ENCODE measurements at places on chromosomes 12 and 14.

- DNase-seq = no peak
These were observed 220.5 kb downstream of the PELI2 start for GRCh38 chr14:56338674-56339073.

GRCh38 chr14:104359969-104360442, 219.6 kb upstream of the C14orf180 start:
- no peak for DNase-seq

GRCh38 chr12:123696207-123696606, 15.9 kb upstream of the ATP6V0A2 start:
- DNase-seq = no peak

DNA sequence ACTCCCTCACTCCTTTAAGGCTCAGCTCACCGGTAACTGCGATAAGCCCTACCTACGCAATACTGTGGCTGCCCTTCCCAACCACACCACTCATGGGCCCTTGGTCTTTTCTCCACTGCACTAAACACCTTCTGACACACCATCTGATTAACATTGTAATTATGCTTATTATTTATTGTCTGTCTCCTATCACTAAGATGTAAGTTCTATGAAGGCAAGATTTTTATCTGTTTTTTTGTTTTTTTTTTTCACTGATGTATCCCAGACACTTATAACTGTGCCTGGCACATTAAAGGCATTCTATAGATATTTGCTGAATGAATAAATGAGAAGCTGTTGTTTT, 34.2 kb upstream of the PYGL start:
- no peak for DNase-seq

GRCh38 chr12:3019005-3019680, 58.0 kb upstream of the TSPAN9 start:
- DNase-seq = no peak

- no peak for DNase-seq
These were observed at the start of gene RASSF9 for GRCh38 chr12:85836197-85837090. Gene RASSF9, minus strand, starts transcription at chr12:85836409. Its CDS starts 208 bp downstream, at chr12:85836201.

DNA sequence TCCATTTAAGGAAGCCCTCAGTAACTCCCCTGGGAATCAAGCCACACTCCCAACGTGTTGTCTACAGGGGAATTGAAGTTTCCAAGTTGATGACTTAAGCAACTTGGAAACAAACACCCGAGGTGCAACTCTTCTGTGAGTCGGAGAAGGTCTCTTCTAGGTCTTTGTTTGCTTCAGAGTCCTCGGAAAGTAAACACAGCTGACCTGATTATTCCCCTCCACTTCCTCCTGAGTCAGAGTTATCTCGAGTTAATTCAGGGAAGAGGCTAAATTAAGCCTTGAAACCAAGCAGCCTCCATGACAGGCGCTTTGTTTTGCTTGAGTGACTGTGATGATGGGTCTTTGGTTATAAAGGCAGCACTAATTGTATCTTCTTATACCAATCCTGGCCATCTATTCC, 41.8 kb downstream of the TUNAR start:
- DNase-seq = no peak

GRCh38 chr14:89186856-89187376, 230.1 kb downstream of the FOXN3 start:
- no peak for DNase-seq

GRCh38 chr12:11812586-11813437, 163.3 kb downstream of the ETV6 start:
- no peak for DNase-seq

- no peak for DNase-seq
These were observed 12.3 kb downstream of the TMEM30B start for GRCh38 chr14:61268812-61269211.

GRCh38 chr14:29503903-29504302, 423.7 kb downstream of the PRKD1 start:
- DNase-seq = no peak

DNA sequence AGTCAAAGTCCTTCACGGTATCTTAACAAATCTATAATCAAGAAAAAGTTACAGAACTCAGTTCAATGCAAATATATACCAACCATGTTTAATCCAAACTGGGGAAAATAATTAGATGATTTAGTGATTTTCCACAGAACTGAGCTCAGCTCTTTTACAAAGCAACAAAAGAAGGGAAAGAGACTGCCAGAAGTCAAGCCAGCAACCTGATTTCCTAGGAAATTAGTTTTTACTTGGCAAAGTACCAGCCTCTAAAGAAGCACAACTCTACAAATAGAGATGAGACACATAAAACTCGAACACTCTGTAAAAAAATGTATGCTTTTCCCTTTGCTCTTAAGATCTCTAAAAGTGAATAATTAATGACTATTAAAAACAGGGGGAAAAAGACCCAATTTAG, 19.4 kb downstream of the NUMB start:
- DNase-seq = no peak

- no peak for DNase-seq
These were observed 111.4 kb upstream of the SFSWAP start for GRCh38 chr12:131599190-131600159.

DNA sequence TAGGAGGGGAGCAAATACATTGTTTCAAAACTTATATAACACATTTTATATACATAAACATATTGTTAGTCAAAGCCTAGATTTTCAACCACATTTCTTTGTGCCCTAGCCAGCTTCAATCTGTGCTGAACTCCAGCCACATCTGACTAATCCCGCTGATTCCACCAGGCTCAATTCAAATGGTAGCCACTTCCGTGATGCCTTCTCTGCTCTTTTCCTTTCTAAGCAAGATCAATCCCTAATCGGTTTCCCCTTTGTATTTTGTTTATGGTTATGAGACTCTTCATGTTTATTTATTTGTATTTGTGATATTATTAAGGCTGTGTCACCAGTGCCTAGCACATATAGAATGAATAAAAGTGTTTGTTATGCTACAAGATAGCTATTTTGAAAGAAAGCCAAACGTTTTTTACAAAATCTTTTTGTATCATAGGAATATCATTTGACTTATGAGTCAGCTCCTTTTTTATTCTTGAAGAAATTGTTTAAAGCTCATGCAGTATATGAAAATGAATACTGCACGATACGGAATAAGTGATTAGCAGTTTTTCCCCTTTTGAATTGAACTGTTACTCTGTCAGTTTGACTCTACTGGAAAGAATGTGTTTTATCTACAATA, 110.2 kb downstream of the PLEKHA5 start:
- DNase-seq = no peak

- no peak for DNase-seq
These were observed 15.9 kb upstream of the SIX1 start for GRCh38 chr14:60665177-60665550.

DNA sequence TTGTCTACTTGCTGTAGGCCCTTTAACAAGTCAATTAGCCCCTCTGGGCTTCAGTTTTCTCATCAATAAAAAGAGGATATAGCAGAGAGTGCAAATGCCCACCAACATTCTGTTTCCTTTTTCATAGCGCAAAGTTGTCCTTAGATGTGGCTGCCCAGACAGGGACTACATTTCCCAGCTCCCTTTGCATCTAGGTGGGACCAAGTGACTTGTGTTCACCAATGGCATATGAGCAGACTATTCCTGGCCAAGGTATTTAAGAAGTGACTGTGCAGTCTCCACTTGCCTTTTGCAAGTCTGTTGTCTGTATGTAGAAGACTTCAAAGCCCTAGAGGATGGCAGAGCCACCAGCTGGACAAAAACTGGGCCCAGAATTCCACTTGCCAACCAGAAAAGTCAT, 59.7 kb downstream of the DAO start:
- no peak for DNase-seq

DNA sequence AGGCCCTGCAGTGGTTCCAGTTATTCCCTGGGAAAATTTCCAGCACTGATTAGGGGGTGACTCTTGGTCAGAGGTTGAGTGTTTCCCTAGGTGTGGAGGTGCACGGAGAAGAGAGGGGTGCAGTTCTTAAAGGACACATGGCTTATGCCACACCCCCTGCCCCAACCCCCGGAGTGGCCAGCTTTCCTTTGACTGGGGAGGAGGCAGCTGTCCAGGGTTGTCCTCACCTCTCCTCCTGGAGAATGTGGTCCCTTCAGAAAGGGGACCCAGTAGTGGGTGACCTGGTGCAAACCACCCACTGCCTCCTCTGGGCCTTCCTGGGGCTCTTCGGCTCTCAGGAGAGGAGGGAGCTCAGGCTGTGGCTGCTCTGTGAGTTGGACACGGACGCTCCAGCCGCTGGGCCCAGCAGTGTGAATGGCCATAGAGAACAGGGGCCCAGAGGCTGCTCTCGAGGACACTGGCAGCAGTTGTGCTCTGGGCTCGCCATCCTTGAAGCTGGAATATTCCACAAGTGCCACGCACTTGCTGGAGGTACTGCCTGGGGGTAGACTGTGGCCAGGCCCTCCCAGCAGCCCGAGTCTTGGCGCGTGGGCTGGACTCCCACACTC, 13.6 kb downstream of the PACS2 start:
- no peak for DNase-seq

DNA sequence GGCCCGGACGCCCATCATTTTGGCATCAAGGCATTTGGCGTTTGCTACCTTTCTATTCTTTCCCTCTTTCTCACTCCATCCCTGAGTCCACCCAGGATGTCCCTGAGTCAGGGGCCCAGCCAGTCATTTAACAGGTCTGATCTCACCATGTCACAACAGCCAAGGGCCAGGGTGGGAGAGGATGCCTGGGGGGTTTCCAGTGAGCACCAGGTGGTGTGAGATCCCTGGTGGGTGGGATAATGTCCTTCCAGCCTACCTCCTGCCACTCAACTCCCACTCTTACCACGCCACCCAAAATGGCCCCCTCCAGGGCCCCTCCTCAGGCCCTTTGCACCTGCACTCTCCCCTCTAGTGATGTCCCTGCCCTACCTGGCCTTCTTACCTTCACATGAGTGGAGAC, 310.8 kb downstream of the BCL11B start:
- DNase-seq = no peak

GRCh38 chr12:63037746-63038712, 103.1 kb upstream of the PPM1H start:
- DNase-seq = no peak

DNA sequence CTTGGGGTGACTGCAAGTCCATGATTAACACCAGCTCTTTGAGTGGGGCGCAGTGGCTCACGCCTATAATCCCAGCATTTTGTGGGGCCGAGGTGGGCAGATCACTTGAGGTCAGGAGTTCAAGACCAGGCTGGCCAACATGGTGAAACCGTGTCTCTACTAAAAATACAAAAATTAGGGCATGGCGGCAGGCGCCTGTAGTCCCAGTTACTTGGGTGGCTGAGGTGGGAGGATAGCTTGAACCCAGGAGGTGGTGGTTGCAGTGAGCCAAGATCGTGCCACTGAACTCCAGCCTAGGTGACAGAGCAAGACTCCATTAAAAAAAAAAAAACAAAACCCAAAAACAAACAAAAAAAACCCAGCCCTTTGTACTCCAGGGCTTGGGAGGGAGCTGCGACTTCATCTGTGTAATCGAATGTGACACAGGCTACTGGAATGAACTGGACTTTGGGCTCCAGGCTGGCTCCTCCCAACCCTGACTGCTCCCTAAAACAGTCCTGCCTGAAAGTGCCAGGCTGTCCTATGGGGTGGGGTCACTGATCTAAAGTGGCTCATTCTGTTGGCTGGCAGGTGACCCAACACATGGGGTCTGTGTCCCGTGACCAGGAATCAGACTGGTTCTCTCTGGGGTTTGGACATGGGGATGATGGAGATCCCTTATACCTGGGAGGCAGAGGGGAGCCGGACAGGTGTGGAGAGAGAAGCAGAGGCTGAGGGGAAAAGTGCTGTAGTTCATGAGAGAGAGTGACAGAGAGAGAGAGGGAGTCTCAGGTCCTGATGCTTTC, 9.3 kb upstream of the C12orf43 start:
- no peak for DNase-seq

- no peak for DNase-seq
These were observed 727.6 kb upstream of the TMEM132C start for GRCh38 chr12:127539226-127539858.

DNA sequence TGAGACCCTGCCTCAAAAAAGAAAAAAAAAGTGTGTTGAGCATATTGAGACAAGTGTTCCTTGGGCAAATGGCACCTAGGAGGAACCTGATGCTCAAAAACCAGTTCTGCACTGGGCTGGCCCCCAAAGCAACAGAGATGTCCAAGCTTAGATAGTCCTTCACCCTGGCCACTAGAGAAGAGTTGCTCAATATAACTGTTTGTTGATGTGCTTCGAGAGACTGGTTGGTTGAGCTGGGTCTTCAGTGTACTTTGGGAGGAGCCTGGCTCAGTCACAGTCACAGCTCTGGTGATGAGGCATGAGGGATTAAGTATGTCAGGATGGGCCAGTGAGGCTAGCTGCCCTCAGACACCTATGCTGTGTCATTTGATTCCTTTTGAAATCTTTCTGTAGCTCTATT, 38.0 kb downstream of the SLC2A14 start:
- no peak for DNase-seq

Data from stimulated activated CD8-positive, alpha-beta memory T cell treated with anti-CD3 and anti-CD28 coated beads, Interleukin-7, amount 100 ng/mL, for 24 hours (primary cell).